ENCODE measurements at places on chromosomes 3 and 15.

DNA sequence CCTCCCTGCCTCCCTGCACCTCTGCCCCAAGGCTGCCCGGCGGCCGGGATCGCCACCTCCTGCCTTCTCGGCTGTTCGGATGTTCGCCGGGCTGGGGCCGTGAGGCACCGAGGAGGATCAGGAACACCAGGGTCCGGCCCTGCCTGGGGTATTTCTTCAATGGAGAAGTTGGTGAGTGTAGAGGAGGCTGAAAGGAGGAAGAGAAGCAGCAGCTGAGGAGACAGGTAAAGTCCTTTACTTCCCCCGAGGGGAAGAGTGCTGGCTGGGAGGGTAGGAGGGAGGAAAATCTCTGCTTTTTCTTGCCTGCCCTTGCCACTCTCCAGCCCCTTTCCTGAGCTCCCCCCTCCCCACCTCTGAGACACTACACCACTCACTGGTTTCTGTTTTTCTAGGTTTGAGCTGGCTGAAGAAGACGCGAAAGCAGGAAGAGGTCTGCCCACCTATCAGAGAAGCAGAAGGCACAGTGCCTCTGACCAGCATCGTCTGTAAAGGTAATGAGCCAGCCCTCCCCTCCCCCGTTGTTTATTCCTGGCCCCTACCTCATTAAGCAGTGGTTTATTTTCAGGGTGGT, 519 bp downstream of the ASB7 start:
- DNase-seq: no peak

DNA sequence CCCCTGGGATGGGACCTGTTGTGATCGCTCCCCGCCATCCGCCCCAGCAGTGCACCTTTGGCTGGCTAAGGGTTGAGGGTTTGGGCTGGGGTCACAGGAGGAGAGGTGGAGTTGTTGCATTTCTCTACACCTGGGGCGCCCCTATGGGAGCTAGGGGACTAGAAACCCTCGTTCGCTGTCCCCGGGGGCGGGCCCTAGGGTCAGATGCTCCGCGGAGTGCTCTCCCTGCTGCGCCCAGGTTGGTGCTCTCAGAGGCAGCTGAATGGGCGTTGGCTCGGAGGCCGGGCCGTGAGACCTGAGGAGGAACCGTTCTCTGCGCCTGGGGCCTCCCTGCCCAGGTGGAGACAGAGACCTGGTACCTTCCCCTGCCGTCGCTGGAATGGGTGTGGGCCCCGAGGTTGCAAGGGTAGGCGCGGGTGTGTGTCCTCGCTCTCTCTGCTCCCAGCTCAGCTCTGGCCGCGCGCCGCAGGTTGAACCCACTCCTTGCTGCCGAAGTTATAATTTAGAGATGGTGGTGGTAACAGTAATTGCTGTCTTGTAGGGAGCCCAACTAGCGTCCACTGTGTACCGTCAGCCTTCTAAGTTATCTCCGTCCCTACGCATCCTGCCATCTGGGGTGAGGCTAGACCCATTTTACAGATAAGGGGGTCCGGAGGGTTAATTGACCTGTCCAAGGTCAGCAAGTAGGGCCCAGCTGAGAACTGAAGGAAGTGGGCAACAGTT, 965 bp downstream of the FLNB start:
- DNase-seq: no peak

GRCh38 chr15:91515188-91515754, 338.2 kb upstream of the SLCO3A1 start:
- DNase-seq: no peak

DNA sequence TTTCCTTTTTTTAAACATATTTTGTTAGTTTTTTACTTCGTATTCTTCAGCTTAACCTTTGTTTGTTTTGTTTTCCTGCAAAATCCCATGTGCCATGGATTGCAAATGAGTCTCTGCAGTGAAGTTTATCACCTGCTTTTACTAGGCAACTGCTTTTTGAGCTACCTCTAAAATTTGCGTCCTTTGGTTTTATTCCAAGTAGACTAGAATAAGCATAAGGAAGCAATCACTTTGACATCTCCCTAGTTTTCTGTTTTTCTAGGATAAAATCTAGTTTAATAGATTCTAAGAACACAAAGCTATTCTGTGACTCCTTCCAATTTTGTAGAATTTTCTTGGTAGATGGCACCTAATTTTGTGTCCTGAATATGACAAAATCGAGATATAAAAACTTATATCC, 1059.2 kb downstream of the OTOL1 start:
- no peak for DNase-seq

GRCh38 chr3:52311576-52312119, 4.5 kb upstream of the DNAH1 start:
- DNase-seq: no peak

- DNase-seq: no peak
Measured at GRCh38 chr15:76163457-76164295, 103.9 kb downstream of the TMEM266 start.

All from stimulated activated CD4-positive, alpha-beta T cell treated with anti-CD3 and anti-CD28 coated beads, Interleukin-1b, Interleukin-23, amount 100 ng/mL, for 1 hour (primary cell).